ENCODE measurements at places on chromosomes 16 and 17.
A peak's percentile ranks its signal among the peaks of the same experiment; 100 is the strongest.

DNA sequence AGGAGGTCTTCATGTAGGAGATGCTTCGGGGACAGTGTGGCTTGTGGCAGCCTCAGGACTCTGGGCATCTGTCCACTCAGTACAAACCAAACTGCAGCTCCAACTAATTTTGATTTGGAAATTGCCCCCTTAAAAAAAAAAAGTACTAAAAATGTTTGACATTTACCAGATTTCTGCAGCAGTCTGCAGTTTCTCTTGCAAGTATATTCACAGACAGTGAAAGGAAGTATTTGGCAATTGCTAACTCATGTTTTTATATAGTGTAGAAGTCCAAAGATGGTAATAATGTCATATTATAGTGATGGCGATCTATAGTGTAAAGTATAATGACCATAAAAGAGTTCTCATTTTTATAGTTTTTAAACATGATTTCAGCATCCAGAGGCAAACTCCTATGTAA lies 218.6 kb downstream of the PRKCA start:
- no peak for DNase-seq

- DNase-seq, result no peak
Observed at GRCh38 chr17:82957469-82957795, 117.6 kb upstream of the ZNF750 start.

DNA sequence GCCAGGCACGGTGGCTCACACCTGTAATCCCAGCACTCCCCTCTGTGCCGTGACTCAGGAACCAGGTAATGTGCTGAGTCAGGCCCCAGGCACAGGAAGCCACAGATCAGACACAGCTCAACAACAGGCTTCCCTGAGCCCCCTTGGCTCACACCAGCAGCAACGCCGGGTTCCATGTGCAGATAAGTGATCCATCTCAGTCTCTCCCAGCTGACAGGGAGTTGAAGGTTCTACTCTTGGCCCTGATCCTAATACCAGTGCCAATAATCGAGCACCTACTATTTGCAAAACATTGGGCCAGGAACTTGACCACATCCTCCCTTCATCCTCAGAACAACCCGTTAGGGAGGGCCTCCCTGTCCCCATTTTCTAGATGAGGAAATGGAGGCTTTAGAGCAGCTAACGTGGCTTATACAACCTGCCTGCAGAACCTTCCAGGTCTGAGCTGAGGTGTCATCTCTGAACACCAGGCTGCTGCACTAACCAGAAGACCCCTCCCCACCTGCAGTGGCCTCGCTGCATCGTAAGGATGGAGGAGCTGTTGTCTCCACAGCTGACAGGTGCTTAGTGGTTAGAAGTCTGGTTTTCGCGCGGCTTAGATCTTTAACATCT lies 64.8 kb upstream of the AMZ2 start:
- no peak for DNase-seq

- no peak for DNase-seq
Observed at GRCh38 chr17:81489012-81489997, 23.3 kb downstream of the ACTG1 start.

DNA sequence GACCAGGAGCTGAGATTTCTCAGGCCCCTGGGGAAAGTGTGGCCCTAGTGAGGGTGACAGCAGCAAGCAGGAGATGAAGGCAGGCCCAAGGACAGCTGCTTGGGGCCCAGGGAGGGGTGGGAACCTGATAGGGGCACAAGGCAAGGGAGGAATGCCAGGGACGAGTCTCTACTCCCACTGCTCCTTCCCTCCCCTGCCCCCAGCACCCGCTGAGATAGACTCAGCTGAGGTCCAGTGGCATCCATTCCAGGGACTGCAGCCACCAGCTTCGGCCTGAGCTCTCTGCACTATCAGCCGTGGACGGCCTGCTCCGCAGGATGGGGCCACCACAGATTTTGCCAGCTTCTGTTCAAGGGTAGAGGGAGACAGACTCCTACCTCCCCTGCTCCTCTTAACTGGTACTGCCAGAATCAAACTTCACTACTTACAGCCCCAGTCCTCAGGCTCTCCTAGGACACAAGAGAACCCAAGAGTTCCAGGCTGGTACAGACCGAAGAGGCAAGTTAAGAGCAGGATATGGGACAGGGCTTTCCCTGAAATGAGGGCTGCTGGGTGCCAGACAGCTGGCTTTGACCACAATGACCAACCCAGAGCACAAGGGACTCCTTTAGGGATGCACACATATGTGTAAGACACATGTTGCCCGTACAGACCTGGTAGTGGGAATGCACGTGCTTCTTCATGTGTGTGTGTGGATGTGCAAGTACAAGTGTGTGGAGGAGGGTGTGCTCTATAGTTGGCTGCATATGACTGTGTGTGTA lies 5.5 kb downstream of the CACNB1 start:
- no peak for DNase-seq

- DNase-seq, result no peak
Observed at GRCh38 chr17:51046514-51047384, 73.9 kb downstream of the SPAG9 start.

GRCh38 chr17:2849327-2849670 lies 53.1 kb downstream of the RAP1GAP2 start:
- no peak for DNase-seq

DNA sequence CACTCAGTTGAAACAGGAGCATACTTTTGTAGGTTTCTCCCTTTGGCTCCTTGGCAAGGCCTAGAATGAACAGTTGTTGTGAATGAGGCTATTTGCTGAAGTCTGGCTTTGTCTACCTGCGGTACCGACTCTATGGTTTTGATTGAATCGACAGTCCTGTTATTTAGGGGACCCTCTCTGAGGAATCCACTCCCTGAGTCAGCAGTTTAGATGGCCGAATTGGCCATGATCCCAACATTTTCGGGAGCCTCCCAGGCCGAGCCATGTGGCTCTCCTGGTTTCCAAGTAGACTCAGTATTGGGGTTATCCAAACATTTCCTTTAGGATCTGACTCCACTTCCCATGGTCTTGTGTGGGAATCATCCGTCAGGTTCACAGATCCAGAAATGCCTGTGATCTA lies 394.8 kb upstream of the MAF start:
- DNase-seq, result no peak

DNA sequence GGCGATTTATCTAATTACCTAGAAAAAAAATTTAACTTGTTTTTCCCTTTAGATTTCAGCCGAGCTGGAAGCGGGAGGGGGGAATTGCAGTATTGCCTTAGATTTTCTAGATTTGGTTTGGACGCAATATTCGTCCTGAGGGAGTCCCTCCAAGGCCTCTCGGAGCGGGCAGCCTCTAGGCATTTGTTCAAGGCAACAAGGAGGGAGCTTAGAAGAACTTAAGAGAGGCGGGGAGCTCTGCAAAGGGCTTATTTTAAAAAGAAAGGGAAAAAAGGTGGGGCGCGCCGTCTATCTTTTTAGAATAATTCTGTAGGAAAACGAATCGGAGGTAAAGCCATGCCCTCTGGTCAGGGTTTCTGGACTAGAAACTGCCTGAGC lies 407 bp upstream of the TMEM94 start:
- DNase-seq, result no peak

DNA sequence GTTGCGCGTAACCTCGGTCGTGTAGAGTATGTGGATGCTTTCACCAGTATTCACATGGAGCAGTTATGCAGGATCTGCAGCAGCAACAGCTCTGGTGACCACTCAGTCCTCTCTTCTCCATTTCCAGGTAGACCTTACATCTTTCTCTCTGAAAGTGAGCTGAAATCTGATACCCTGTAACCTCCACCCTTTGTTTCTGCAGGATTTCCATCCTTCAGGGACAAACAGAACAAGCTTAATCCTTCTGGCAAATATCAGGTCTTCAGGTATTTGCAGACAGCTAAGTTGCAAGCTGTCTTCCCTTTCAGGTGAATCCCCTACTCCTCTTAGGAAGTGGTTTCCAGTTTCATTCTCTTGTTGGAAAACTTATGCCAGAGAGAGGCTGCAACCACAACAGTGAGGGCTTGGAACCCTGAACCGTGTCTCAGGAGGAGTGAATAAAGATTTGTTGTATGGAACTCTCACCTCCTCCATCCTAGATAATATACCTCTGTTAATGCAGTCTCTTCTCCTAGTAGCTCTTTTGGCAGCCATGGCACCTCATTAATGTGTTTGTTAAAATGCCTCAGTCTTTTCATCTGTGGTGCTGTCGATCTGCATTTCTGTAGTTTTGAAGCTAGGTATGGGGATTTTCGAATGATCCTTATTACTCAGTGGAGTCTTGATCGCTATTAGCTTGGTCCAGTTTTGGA lies 172.5 kb downstream of the PRKCA start:
- DNase-seq, result no peak

DNA sequence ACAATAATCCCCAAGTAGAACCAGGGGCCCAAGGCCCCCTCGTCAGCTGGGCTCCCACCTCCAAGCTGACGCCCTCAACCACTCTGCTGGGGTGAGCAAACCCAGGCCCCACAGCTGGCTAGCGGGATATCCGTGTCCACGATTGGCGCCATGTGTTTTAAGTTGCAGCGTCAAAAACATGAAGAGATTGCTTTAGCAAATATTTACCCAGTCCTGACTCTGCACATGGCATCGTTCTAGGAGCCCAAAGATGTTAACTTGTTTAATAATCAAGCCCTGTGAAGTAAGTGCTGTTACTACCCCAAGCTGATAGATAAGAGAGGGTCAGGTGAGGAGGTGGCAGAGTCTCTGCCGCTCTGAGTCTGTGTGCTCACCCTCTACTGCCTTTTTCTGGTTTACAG lies 344 bp upstream of the SEPTIN12 start:
- no peak for DNase-seq

- DNase-seq, result peak; percentile 59
Observed at GRCh38 chr17:16353317-16354174, at the start of gene CENPV. CENPV (minus strand) TSS chr17:16353469; CDS start chr17:16353436, 33 bp downstream.

DNA sequence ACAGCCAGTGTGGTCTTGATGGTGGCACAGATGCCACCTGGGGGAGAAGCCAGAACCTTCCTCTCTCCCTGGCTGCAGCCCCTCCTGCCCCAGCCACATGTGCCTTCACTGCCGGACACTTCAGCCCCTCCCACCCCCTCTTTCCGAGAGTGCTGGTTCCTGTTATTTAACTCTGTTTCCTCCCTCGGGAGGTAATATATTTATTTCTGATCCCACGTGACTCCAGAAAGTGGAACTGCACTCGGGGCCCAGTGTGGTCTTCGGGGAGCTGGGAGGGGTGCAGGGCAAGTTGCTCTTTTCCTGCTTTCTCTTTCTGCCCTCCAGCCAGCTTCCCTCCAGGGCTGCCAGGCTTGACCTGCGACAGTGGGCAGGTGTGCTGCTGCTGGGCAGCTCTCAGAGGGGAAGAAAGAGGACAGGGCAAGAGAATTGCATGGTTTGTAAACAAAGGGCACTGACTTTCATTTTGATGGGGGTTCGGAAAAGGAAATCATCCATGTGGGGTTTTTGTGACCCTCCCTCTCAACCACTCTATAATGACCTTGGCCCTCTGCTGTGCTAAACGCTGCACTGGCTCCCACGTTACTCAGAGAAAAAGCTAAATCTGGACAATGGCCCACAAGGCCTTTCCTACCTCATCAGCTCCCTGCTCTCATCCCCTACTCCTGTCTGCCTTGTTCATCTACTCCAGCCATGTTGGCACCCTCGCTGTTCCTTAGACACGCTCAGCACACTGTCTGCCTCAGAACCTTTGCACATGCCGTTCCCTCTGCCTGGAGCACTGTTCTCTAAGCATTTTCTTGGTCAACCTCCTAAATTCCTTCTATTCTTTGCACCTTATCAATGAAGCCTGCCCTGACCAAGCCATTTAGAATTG lies 8.2 kb upstream of the CIITA start:
- no peak for DNase-seq

Data from stimulated activated CD4-positive, alpha-beta T cell treated with anti-CD3 and anti-CD28 coated beads, Interleukin-1b, Interleukin-23, amount 100 ng/mL, for 24 hours (primary cell).